ENCODE measurements at places on chromosomes 6 and 20. TPM values are rescaled to one million over a fixed set of nuclear protein-coding genes. Genes with fewer than 3 reads are reported as not detected.

Gene CGAS
- 4.3 TPM for polyA plus RNA-seq

Gene ESR1
- polyA plus RNA-seq: 1.4 TPM

Gene TGM3
- 0.48 TPM for polyA plus RNA-seq

Gene OR2W1
- not detected for polyA plus RNA-seq

Gene TFAP2A
- 0.46 TPM for polyA plus RNA-seq

Gene WFDC10B
- not detected for polyA plus RNA-seq

Gene MEP1A
- polyA plus RNA-seq: not detected

Gene LINC00237
- polyA plus RNA-seq: 0.38 TPM

Gene AK9
- polyA plus RNA-seq: 6.8 TPM

Gene MAS1
- 0.52 TPM for polyA plus RNA-seq

Gene DSP
- 2.1 TPM for polyA plus RNA-seq

Gene FOXQ1
- not detected for polyA plus RNA-seq

GRCh38 chr6:56821005-56821432 lies 133.9 kb upstream of the BEND6 start:
- DNase-seq: no peak

DNA sequence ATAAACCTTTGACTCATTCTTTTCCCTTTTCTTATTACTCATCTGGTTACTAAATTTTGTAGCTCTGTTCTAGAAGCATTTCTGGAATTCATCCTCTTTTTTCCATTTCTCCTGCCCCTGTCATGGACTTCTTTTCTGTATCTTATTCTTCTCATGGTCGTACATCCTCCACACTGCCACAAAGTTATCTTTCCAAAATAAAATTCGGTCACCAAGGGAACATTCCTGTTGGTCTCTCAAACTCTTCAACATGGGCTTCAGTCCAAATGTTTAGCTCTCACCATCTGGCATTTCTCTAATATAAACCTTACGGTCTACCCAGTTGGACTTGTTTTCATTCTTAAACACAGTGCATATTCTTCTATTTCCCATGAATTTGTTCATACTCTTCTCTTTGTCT lies 428.8 kb upstream of the ID4 start:
- DNase-seq: no peak

- DNase-seq: peak; percentile 32
Measured at GRCh38 chr20:48463096-48463720, 364.6 kb downstream of the PREX1 start.

DNA sequence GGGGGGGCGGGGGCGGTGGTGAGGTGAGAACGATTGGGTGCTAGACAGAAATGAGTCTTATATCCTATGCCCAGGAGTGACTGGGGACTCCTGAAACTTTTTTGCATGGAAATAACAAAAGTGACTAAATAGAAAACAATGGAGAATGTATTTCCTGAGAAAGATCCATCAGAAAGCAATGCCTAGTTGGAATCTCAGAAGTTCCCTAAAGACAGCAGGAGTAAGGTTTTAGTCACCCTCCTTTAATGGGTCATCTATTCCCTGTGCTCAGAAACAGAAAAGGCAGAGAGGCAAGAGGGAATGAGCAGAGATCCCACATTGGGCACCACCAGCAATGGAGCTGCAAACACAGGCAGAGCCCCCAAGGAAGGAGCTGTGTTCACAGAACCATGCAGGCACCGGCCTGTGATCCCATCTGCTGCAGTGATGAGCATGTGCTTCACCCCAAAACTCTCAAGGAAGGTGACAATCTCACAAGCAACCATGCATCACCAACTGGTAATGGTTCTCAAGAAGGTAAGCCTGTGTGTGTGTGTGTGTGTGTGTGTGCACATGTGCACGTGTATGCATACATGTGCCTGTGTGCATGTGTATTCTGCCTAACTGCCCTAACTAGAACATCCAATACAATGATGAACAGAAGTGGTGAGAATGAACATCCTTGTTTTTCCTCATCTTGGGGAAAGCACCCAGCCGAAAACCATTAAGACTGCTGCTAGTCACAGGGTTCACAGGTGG lies 168.4 kb downstream of the WDR27 start:
- no peak for DNase-seq

- DNase-seq: peak; percentile 46
Measured at GRCh38 chr6:100892693-100893092, 11.6 kb upstream of the ASCC3 start.

DNA sequence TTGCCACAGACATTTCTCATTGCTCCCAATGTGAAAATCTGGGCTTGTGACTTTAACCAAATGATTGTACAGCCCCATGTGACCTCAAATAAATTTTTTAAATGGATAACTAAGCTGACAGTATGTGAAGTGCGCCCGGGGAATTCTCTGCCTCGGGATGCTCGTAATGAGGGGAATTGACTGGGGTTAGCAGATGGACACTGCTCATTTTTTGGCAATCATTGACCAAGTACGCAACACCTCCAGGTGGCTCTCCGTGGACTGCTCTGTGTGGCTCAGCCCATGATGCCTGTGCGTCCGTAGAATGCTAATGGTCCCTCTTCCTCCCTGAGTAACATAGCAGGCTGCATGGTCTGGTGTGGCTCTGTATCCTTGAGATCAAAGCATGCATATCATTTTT lies 42.4 kb downstream of the FARS2 start:
- no peak for DNase-seq

GRCh38 chr6:34025861-34026260 lies 120.0 kb downstream of the GRM4 start:
- DNase-seq: no peak

DNA sequence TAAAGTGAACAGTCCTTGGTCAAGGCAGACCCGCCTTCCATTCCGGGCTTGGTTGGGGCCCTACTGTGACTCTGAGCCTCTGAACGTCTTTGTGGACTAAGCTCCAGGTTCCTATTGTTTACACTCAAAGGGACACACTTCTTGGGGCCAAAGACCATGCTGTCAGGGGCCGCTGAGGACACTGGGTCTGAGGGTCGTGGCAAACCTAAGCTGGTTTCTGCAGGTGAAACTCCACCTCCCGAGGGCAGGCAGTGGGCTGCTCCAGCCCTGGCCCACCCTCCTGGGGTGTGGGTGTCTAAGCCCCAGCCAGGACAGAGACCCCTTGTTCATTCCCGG lies 43.1 kb downstream of the DSTN start:
- no peak for DNase-seq

- no peak for DNase-seq
Measured at GRCh38 chr6:14335071-14335470, 217.5 kb downstream of the CD83 start.

- DNase-seq: no peak
Measured at GRCh38 chr20:24995741-24996448, 3.3 kb upstream of the APMAP start.

GRCh38 chr20:24986436-24987015 lies 6.0 kb downstream of the APMAP start:
- DNase-seq: no peak

GRCh38 chr6:127868338-127868737 lies 32.5 kb downstream of the THEMIS start:
- DNase-seq: no peak

DNA sequence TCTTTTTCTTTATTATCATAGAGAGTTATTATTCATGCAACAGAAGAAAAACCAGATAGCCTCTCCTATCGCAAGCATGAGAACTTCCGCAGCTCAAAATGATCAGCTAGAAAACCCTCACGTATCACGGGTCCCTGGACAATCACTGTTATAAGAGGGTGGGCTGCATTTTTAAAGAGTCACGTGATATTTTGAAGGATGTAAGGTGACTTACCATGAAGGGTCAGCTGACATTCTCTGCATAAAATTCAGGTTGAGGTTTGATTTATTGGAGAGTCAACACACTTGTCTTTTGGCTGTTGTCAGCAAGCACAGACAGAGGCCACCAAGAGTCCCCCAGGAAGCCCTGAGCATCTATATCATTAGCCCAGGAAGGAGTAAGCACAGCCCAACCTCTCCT lies 39.5 kb downstream of the ID4 start:
- DNase-seq: no peak

DNA sequence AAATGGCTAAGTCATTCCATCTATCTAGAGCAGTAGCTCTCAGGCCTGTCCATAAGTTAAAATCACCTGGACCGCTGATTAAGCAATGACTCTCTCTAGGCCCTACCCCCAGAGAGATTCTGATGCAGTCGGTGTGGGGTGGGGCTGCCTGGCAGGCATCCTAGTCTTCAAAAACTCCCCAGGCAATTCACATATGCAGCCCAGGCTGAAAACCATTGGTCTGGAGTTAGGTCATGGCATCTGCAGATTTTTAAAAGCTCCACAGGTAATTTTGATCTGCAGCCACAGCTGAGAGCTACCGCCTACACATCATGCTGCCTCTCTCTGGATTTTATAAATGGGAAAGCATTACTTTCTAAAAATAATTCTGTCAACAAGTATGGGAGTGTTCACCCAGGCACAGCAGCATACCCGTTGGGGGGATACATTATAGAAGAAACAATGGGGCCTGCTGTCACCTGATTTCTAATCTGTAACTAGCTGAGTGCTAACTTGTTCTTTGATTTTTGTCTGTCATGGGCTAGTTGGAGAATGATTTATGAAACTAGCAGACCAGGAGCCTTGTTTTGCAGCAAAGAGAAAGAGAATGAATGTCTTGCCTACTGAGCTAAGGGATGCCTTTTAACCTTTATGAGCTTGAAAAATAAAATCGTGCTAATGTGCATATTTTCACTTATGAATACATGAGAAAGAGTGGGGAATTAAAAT lies 44.1 kb upstream of the ATXN1 start:
- no peak for DNase-seq

GRCh38 chr6:156691018-156691417 lies 86.2 kb upstream of the ARID1B start:
- no peak for DNase-seq

DNA sequence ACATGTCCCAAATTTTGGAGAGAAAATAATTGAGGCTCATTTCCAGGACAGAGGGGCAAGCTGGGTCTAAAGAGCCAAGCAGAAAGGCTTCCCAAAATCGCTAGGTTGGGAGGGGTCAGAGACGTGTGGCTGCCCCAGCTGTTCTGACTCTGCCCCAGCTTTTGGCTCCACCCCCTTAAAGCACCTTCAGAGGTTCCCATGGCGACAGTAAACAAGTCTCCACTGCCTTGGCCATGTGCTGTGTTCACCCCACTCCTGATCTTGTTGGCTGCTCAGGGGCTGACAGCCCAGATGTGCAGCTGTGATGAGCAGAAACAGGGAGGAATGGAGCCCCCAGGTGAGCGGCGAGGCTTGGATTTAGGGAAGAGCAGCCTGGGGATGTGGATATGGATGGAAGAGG lies 72.8 kb upstream of the SPTLC3 start:
- DNase-seq: no peak

DNA sequence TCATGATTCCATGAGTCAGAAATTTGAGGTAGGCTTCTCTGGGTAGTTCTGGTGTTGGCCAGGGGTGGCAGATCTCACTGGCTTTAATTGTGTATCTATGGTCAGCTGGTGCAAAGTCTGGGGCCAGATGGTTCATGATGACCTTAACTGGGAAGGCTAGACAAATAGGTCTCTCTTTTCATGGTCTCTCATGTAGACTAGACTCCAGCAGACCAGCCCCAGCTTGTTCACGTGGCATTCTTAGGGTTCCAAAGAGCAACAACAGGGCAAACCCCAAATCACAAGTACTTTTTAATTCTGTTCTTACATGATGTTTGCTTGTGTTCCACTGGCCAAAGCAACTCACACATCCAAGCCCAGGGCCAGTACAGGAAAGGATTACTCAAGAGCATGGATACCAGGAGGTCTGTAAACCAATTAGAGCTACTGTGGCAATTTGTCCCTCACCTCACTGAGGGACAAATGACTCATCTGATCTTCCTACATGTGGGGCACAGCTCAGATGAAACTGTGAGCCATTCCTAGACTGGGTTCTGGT lies 79.5 kb upstream of the PBOV1 start:
- no peak for DNase-seq

- DNase-seq: peak; percentile 44
Measured at GRCh38 chr20:62120990-62121775, 1.1 kb upstream of the LSM14B start.

GRCh38 chr20:34322267-34323105 lies 19.3 kb upstream of the AHCY start:
- DNase-seq: no peak

GRCh38 chr6:57306273-57306672 lies 11.2 kb upstream of the PRIM2 start:
- no peak for DNase-seq

- DNase-seq: no peak
Measured at GRCh38 chr6:35651244-35651643, 37.5 kb downstream of the FKBP5 start.

- DNase-seq: no peak
Measured at GRCh38 chr6:148925701-148926100, 178.9 kb downstream of the UST start.

- DNase-seq: no peak
Measured at GRCh38 chr6:48080227-48081009, 30.6 kb downstream of the PTCHD4 start.

DNA sequence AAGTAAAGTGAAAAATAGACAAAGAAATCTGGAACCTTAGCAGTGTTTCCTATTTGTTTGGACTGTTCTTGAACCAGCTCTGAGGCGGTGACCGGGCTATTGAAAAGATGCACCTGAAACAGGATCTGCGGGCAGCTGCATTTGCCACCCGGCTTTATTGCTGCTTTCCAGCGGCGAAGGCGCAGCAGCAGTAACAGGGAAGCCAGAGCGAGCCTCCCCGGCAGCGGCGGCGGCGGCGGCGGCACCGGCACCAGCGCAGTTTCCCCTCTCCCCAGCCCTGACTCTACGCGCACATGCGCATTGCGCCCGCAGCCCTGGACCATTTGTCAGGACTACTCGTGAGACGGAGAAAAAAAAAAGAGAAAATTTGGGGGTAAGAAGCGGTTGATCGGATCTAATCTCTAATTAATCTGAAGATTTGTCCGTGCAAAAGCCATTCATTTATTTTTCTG lies at the start of gene L3MBTL3:
TSS of gene L3MBTL3 (plus strand) at position 290 of the 452 bp plus-strand sequence. CDS start 24,119 bp downstream, outside the sequence.
- peak; percentile 90 for DNase-seq
